ENCODE measurements at places on chromosomes 7 and 10. TPM values are rescaled to one million over a fixed set of nuclear protein-coding genes. Genes with fewer than 3 reads are reported as not detected.

- no peaks in the 10 kb centered on the region for H3K36me3 ChIP-seq
- DNase-seq: no peak
- no peaks in the 10 kb centered on the region for H3K27me3 ChIP-seq
These were observed 89.6 kb downstream of the LRRC4 start for GRCh38 chr7:127941476-127942210.

DNA sequence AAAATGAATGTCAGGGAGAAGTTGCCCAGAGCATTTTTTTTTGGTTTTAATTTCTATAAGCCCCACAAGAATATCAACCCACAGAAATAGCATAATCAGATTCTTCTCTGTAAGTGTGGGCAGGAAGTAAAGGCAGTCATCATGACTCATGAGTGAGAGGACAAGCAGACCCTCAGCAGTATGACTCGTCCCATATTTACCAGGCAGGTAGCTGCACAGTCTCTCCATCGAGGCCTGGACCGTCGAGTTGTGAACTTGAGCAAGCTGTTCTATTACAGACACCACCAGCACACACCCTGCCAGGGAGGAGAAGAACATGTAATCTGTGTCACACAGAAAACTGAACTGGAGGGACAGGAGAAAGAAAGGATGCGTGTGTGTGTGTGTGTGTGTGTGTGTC is 37.8 kb downstream of the AOAH start:
- H3K27ac ChIP-seq: no peak overlapping the region
- no peak overlapping the region for H3K4me3 ChIP-seq
- H3K36me3 ChIP-seq: no peaks in the 10 kb centered on the region
- DNase-seq: no peak
- H3K27me3 ChIP-seq: no peaks in the 10 kb centered on the region
- H3K4me1 ChIP-seq: no peaks in the 10 kb centered on the region

GRCh38 chr7:82443036-82443546 is 486 bp downstream of the CACNA2D1 start:
- H3K4me1 ChIP-seq: peaks cover 7% of the 10 kb centered on the region
- H3K36me3 ChIP-seq: no peaks in the 10 kb centered on the region
- H3K27ac ChIP-seq: peak overlapping the region; percentile 84
- H3K4me3 ChIP-seq: peak overlapping the region; percentile 89
- DNase-seq: no peak

- no peaks in the 10 kb centered on the region for H3K4me1 ChIP-seq
- H3K36me3 ChIP-seq: no peaks in the 10 kb centered on the region
- no peaks in the 10 kb centered on the region for H3K27me3 ChIP-seq
- no peak overlapping the region for H3K4me3 ChIP-seq
These were observed 80.7 kb upstream of the CXCL12 start for GRCh38 chr10:44465401-44466115.

DNA sequence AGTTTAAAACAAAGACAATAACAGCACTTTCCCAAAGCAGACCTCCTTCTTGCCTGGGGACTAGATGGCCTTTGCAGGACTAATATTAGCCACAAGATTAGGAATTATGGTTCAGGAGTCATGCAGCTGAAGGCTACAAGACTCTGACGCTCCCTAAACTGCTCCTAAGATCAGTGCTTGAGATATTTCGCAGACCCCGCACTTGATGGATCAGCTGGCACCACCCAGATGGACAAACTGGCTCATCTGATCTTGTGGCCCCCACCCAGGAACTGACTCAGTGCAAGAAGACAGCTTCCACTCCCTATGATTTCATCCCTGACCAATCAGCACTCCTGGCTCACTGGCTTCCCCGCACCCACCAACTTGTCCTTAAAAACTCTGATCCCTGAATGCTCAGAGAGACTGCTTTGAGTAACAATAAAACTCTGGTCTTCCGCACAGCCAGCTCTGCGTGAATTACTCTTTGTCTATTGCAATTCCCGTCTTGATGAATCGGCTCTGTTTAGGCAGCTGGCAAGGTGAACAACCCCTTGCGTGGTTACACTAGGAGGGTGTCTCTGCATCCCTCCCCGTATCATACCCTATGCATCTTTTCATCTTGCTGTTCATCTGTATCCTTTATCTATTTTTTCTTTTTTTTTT is 26.9 kb upstream of the NRBF2 start:
- no peak for DNase-seq
- H3K4me3 ChIP-seq: no peak overlapping the region
- no peaks in the 10 kb centered on the region for H3K36me3 ChIP-seq
- no peaks in the 10 kb centered on the region for H3K27me3 ChIP-seq
- H3K27ac ChIP-seq: no peak overlapping the region
- peaks cover 2% of the 10 kb centered on the region for H3K4me1 ChIP-seq

GRCh38 chr10:9986786-9987185 is 1030.9 kb upstream of the CELF2 start:
- H3K36me3 ChIP-seq: no peaks in the 10 kb centered on the region
- no peak overlapping the region for H3K4me3 ChIP-seq
- no peak overlapping the region for H3K27ac ChIP-seq

DNA sequence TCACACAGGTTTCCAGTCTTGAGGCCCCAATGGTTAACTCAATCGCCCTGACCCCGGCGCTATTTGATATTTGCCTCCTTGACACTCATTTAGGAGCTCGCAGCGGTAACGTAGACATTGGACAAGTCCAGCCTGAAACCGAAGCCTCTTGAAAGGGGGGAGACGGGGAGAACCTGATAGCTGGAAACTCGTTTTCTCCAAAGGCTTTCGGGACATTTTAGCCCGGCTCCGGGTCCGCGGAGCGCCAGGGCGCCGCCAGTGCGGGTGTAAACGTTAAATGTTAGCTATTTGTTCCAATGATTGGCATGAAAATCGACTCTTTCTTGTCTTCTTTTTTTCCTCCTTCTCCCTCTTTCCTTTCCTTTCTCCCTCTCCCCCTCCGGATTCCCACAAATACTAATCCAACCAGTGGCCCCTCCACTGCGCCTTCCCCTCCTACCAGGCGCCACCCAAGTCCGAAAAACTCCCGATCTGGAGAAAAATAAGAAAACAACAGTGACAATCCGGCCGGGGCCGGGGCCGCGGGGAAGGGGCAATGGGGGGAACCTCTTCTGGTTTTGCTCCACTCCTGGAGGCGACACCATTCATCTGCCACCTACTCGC is 17.2 kb upstream of the GATA3 start:
- H3K36me3 ChIP-seq: no peaks in the 10 kb centered on the region
- no peak overlapping the region for H3K27ac ChIP-seq
- H3K4me1 ChIP-seq: peaks cover 17% of the 10 kb centered on the region
- DNase-seq: peak; percentile 52
- peaks cover 100% of the 10 kb centered on the region for H3K27me3 ChIP-seq

DNA sequence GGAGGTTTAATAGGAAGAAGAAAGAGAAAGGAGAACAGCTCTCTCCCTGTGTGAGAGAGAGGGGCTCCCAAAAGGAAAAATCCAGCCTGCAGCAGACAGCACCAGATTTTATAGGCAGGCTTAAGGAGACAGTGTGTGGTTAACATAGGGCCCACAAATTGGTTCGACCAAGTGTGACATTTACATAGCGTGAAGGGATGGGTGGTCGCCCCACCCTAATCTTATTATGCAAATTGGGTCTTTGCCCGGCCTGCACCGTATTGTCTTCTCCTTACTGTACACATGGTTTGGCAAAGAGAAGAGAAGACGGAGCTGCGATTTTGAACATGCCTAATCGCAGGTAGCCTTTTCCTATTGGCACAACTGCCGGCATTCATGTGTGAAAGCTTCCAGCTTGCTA is 756.3 kb downstream of the NXPH1 start:
- H3K36me3 ChIP-seq: no peaks in the 10 kb centered on the region
- DNase-seq: no peak
- no peaks in the 10 kb centered on the region for H3K27me3 ChIP-seq

GRCh38 chr10:84256510-84257342 is 11.9 kb downstream of the RGR start:
- no peaks in the 10 kb centered on the region for H3K36me3 ChIP-seq
- no peak overlapping the region for H3K27ac ChIP-seq
- peaks cover 8% of the 10 kb centered on the region for H3K27me3 ChIP-seq
- no peaks in the 10 kb centered on the region for H3K4me1 ChIP-seq

DNA sequence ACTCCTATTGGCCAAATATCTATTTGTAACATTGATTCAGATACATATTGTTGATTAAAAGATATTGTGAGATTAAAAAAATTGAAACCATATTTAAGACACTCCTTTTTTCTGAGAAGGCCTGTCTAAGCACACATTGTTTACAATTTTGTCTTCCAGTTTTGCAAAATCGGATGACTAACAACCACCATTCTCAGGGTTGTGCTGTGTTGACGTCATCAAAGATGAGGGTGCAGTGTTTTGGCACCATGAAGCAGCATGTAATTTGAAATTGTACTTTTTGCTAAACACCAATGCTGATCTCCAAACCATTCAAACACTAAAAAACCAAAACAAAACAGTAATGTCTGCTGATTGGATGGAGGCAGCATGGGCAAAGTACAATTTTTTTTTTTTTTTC is 7.4 kb downstream of the CREB5 start:
- H3K36me3 ChIP-seq: no peaks in the 10 kb centered on the region
- no peaks in the 10 kb centered on the region for H3K27me3 ChIP-seq
- no peak for DNase-seq
- no peaks in the 10 kb centered on the region for H3K4me1 ChIP-seq
- no peak overlapping the region for H3K27ac ChIP-seq

INMT gene
- total RNA-seq: 0.84 TPM

CYP26C1 gene
- 0.21 TPM for total RNA-seq

UPK3BL2 gene
- 12.4 TPM for total RNA-seq

KEL gene
- total RNA-seq: 1.8 TPM

Measured in H1 (cell line).